ENCODE measurements at places on chromosomes 16 and 17.

DNA sequence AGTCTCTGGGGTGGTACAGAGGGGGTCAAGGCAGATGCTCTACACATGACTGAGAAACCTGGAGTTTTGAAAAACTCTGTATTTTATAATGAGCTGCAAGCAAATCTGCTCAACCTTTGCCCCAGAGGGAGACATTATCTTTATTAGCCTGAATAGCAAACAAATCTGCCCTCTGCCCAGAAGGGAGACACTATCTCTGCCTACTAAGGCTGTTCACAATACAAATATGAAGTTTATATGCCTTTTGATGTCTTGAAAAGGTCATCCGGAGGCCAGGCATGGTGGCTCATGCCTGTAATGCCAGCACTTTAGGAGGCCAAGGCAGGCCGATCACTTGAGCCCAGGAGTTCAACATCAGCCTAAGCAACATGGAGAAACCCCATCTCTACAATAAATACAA lies 11.0 kb upstream of the XYLT1 start:
- DNase-seq, result no peak

DNA sequence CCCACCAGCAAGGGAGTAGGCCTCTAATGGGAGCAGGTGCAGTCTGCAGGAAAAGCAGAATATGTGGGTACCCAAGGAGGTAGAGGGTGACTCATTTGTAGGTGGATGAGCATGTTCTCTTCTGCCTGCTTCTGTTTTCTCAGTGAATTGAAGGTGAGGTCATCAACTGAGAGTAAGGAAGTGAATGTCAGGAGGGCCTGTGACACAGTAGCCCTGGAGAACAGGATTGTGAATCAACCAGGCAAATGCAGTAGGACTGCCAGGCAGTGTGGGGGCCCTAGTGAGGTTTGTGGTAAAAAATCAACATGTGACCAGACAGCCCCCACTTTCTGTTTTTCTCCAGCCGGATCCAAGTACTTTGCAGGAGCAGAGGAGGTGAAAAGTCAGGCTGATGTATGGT lies 150.5 kb upstream of the SOX9 start:
- no peak for DNase-seq

GRCh38 chr16:13426269-13426668 lies 493.7 kb upstream of the ERCC4 start:
- DNase-seq, result no peak

DNA sequence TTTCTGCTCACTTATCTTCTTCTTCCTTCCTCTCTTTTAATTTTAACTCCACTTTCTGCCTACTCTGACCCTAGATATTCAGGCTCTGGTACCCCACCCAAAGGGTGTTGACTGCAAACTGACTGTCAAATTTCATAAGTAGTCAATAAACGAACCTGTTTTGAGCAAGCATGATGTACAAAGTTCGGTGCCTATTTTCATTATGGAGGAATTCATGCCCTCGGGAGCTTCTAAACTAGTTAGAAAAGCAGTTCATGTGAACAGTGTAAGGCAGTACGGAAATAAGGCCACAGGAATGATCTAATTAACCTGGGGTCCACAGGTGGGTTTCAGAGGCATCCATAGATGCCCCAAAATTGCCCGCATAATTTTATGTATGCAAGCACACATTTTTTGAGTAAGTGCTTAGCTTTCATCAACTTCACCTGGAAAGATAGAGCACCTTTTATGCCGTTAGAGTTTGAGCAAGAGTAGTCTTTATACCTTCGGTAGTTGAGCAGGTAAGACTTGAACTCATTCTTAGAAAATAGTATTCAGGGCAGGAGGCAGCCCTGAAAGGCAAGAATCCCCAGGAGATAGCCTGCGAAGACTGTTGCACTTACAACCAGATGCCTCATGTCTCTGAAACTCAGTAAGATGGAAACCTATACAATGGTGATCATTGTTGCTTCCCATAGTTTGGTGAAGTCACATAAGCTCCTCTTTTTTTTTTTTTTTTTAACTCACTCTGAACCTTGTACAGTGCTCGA lies 36.6 kb upstream of the TBX2 start:
- DNase-seq, result no peak

- DNase-seq, result no peak
Observed at GRCh38 chr17:77365584-77366186, 224.9 kb downstream of the SEC14L1 start.

GRCh38 chr17:55347341-55347740 lies 74.3 kb downstream of the MMD start:
- DNase-seq, result no peak

DNA sequence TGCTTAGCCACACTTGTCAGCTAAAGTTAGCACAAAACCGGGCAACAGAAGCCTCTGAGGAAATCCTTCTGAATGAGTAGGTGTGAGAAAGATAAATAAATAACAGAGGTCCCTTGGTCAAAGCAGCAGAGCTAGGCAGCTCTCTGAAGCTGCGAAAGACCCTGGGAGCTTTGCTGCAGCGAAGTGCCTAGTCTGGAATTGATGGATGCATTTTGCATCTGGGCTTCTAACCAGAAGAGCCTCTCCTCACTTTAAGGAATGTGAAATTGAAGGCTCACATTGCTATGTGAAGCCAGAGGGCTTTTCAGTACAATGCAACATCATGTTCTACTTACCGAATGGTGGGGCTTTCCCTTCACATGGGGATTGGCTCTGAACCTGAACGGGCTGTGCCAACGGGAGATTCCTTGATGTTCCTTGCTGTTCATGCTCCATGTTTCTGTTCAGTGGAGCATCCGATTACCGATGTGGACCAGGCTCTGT lies 274.6 kb downstream of the HS3ST3B1 start:
- DNase-seq, result no peak

DNA sequence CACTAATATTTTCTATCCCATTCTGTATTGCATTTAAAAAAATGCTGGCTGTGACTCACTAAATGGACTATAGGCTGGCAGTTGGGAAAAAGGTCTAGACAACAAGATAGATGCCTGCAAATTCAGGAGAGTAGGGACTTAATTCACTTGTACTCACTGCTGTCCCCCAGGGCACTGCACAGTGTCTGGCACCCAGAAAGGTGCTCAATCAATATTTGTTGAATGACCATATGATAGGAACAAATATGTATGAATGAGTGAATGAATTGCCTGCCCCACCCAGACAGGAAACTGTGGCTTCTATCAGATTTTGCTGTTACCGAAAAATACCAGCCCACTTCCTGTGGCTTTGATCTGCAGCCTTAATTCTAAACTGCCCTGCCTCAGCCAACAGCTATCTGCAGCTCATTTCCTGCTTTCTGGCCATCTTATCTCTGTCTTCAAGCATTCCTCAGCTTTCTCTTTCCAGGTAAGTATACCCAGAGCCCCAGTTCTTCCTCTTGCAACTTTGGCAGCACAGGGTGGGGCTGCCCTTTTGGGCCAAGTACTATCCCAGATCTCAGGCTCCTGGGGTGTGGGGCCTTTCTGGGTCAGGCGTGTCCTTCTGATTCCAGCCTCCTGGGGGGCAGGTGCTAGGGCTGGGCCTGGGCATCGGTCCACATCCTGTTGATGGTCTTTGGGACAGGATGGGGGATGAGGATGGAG lies 15.3 kb upstream of the TNS4 start:
- peak; percentile 13 for DNase-seq

DNA sequence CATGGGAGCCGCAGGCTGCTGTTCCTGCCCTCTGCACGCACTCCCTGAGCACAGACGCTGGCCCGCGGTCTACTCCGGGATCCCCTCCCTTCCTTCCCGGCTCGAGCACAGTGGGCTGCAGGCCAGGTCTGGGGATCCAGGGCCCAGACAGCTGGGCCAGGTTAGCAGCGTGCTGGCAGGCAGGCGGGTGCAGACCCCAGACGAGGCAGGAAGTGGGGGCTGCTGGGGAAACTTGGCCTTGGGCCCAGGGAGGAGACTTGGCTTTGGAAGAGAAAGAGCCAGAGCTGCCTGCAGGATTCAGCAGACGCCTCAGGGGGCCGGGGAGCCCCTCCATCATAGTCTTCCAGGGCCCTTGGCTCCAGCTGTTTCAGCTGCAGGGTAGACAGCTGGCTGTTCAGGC lies 30.2 kb upstream of the ABCC3 start:
- DNase-seq, result no peak

DNA sequence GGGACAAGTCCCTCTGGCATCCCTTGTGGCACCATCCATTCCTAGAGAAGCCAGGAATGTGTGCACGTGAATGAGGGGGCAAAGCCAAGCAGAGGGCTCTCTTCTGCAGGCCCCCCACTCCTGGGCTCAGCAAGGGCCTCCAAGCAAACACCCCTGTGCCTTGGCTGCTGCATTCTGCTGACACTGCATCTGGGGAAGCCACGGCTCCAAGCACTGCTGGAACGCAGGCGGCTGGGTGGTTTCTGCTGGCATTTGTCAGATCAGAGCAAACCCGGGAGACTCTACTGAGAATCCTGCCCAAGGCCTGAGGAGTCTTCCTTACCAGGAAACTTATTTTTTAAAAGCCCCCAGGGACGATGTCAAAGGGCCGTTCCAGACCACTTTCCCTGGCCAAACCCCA lies 23.3 kb downstream of the ATP6V0D1 start:
- DNase-seq, result no peak

GRCh38 chr16:50547340-50548124 lies 664 bp upstream of the NKD1 start:
- peak; percentile 95 for DNase-seq

GRCh38 chr17:45121055-45121454 lies 11.3 kb downstream of the PLCD3 start:
- no peak for DNase-seq

DNA sequence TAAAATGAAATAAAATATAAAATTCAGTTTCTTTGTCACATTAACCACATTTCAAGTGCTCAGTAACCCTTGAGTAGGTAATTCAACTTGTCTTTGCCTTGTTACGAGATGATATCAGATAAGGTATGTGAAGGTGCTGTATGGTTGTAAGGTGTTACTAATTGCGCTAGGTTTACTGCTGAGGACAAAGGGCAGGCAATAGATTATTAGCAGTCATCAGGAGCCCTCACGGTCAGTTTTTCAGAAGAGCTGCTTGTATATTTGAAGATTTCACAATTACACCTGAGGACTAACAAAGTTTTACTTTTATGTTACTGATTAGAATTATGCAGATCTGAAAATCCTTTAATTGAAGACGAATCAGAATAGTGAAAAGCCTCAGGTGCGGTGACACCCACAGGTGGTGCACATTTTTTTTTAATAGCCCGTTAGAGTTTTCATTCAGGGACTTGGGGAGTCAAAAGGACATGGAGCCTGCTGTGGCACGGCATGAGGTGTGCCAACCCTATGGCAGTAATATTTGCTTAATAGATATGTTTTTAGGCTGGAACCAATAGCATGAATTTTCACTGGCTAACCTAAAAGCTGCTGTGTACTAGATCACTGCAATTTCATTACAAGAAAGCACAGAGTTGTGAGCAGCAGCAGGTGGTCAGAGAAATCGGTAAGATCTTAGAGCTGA lies 16.4 kb downstream of the NDEL1 start:
- DNase-seq, result no peak

DNA sequence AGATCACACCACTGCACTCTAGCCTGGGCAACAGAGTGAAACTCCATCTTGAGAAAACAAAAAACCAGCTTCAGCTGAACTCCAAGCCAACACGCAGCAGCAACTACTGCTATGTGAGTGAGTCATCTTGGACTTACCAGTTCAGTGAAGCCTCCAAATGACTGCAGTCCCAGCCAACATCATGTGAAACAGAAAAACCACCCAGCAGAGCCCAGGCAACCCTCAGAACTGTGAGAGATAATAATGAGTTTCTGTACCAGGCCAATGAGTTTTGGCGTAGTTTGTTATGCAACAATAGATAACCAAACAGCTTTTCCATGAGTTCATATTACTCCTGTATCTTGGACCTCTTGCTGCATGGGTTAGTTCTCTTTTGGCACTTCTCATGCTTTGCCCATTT lies 23.3 kb downstream of the PHF12 start:
- no peak for DNase-seq

DNA sequence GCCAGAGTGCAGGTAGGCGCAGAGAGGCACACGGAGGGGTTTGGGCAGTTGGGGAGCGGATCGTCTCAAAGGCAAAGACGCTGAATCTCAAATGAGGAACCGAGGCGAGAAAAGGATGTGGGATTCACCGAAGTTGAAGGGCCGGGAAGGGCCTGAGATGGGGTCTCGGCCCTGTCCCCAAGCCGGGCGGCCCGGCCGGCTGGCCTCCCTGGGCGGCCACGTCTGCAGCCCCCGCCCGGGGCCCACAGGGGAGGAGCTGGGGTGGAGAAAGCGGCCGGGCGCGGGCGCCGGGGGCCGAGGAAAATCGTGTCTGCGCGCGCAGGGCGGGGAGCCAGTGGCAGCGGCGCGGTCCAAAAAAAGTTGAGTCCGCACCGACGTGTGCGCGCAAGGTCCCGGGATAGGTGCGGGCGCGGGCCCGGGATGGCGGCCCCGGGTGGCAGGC lies 458 bp downstream of the SLC12A4 start:
- no peak for DNase-seq

DNA sequence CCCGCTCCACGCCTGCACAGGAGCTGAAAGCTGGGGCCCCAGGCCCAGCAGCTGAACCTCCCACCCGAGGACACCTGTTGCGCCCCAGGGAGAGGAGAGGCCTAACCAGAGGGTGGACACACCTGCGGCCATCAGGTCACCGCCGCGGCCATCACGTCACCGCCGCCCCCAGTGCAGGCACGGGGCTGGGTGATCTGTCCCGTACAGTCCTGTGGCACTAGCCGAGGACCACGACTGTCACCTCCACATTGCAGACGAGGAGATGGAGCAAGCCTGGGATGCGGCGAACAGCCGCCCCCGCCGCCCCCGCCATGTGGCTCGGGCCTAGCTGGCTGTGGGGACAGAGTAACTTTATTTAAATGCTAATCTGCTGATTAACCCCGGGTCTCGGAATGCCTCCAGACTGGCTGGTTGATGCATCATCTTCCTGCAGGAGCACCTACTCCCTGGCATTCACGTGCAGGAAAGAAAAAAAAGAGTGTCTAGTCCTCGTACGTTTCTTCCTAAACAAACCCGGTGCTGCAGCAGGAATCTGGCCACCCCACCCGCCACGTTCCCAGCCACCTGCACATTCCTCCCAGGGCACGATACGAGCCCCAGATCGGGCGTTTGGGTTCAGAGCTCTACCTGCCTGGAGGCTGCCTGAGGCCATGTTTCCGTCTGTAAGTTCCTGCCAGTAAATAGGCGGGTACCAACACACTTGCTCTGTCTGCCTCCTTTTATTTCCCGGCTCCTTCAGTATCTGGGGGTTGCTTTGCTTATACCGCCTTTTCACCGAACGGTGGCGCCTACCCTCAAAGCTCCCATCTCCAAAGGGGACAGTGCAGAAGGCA lies 29.9 kb downstream of the PIEZO1 start:
- no peak for DNase-seq

- no peak for DNase-seq
Observed at GRCh38 chr16:65121870-65122723, at the start of gene CDH11. Gene CDH11, minus strand, starts transcription at chr16:65122063. Its CDS starts 117,194 bp downstream, at chr16:65004869.

- DNase-seq, result no peak
Observed at GRCh38 chr16:4225075-4225474, 16.8 kb downstream of the SRL start.

GRCh38 chr17:65559804-65560627 lies 1.4 kb downstream of the AXIN2 start:
- no peak for DNase-seq

DNA sequence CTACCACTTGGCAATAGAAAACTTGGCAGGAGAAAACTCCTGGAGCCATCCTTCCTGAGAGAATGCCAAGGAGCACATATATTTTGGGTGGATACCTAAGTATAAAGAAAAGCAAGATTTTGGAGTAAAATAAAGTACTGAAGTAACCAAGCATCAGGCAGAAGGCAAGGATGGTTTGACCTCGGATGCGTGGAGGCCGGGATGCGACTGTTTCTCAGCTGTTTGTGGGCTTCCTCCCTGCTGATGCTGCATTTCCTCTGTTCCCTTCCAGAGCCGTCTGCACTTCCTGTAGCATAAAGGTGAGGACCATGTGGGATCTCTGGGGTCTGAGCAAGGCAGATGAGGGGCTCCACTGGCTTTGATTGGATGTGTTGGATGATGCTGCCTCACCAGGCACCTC lies 5.5 kb upstream of the TCF25 start:
- peak; percentile 16 for DNase-seq
